ENCODE measurements at places on chromosomes 6 and 20.
A peak's percentile ranks its signal among the peaks of the same experiment; 100 is the strongest.

GRCh38 chr6:166786704-166787293 is 159.7 kb upstream of the RPS6KA2 start:
- no peak for DNase-seq

DNA sequence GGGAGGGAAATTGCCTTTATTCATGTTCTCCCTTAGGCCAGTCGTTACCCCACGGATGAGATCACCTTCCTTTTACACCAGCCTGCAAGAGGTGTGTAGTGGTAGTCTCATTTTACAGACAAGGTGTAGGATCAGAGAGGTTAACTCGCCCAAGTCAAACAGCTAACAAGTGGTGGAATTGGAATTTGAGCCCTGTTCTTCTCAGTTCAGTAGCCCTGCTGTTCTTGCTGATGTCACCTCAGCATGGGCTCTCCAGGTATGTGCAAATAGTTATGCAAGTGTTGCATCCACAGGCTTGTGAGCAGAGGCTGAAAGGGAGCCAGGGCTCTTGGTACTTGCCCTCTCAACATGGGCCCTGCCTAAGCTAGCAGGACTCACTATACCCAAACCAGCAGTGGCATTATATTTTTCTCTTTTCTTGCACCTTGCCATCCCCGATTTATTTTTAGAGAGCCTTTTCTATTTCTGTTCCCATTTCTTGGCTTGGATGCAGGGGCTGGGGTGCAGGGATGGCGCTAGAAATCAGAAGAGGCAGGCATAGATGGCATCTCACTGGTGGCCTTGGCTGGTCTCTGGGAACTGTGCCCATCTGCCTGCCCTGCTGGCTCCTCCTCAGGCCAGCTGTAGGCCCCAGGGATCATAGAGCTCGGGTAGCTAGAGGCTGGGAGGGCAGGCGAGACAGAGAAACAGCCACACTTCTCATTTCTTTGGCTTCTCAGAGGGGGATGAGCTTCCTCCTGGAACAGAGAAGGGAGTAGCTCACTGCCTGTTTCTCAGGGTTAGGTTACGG is 18.2 kb downstream of the PPARD start:
- no peak for DNase-seq

DNA sequence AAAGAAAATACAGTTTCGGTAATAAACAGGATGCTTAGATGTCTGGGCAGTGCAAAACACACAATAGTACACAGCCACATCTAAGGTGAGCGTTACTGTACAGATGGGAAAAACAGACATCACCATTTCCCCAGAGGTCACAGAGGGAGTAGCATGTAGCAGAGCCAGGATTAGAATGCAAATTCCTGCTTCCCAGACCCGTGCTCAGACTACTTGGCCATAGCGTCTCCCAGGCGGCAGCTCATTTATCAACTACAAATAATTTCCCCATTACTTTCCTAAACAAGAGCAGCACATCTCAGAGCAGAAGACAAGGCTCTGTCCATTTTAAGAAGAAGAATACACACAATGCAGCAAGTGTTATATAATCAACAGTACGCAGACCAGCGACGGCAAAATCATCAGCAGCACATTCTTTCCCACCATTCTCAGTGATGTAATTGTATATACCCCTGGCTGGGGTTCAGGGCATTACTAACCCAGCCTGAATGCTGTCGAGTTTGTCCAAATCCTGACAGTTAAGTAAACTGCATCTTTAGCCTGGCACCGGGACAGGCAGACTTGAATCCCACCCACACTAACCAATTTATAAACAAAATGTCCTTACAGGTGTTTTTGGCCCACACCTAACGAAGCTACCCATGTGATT is 61.9 kb downstream of the CNKSR3 start:
- no peak for DNase-seq

GRCh38 chr6:95686895-95687294 is 109.6 kb downstream of the MANEA start:
- DNase-seq: no peak

DNA sequence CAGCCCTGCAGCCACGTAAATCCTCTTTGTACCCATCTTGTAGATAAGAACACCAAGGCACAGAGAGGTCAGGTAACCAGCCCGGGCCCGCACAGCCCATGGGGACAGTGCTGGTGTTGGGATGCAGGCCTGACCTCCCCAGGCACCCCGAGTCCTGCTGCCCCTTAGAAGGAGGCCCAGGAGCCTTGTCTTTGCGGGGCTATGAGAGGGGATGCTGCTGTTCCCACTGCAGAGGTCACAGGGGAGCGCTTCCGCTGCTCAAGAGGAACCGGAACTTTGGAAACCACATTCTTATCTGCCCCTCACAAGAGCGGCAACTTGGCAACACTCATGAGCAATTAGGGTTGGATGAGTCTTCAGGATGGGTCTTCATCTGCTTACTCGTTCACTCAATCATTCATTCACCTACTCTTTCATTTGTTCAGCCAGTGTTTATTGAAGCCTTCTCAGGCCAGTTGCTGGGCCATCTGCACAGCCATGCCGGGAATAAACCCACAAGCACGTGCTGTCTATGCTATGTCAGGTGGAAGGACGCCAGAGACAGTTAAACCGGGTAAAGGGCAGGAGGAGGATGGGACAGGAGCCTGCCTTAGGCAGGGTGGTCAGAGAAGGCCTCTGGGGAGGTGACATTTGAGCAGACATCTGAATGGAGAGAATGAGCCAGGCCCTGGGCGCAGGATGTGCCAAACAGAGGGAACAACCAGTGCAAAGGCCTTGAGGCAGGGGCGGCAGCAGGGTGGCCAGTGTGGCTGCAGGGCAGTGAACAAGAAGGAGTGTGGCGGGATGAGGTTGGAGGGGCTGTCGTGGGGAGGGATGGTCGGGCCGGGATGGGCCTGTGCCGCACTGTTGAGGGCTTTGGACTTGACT is 60.8 kb downstream of the RBM38 start:
- no peak for DNase-seq

DNA sequence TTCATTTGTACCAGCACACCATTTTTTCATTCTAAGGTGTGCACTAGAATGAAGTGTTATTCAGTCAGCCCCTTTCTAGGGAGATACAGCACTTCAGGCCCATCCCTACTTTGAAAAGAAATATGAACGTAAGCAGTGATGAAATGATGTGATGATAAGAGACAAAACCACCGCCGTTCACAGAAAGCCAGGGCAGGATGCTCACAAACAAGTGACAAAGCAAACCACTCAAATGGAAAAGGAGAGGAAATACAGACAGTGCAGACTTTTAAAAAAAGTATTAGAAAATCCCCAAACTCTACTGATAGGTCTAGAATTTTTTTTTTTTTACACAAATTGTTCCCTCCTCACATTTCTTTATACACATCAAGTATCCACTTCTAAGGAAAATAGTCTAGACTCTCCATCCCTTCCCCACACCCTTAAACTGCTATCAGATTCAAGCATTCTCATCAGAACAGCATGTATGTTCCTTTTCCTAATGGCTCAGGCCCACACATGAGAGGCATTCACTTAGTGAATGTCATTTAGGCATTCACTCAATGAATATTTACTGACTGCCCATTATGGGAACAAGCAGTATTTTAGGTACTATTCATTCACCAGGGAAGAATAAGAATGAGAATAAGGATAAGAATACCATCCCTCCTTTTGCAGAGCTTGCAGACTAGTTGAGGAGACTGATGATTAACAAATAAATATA is 243.5 kb downstream of the GMPR start:
- peak; percentile 55 for DNase-seq

GRCh38 chr6:1039191-1039590 is 272.7 kb upstream of the FOXQ1 start:
- no peak for DNase-seq

DNA sequence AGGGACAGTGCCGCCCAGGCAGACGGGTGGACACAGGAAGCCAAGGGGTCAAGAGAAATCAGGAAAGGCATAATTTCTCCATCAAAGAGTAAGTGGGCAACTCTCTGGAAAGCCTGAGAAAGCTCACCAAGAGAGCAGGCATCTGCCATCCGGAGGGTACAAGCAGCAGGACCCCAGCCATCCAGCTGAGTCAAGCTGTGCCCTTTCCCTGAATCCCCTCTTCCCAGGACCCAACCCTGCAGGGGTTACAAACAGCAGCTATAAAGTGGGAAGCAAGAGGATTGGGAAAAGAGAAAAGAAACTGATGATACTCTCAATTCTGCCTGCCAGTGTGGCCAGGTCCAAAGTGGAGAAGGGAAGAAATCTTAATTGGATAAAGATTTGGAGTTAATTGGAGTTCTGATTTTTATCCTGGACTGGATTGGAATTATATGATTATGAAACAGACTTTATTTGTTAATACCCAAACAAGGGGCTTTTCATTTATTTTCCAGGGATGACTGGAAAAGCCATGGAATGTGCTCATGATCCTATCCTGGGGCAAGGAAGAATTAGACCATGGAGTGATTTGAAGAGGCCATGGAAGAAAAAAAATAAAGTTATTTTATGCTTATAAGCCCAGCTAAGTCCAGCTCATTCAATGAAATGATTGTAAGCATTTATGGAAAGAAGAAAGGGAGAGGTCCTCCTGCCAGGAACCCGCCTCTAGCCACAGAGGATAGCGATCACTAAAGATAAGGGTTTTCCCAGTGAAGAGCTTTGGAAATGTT is 34.9 kb downstream of the NHLRC1 start:
- DNase-seq: no peak

- DNase-seq: no peak
Measured at GRCh38 chr20:35492352-35492751, 37.0 kb downstream of the CEP250 start.

- no peak for DNase-seq
Measured at GRCh38 chr20:47027042-47027441, 132.4 kb downstream of the EYA2 start.

Data from activated CD4-positive, alpha-beta T cell treated with anti-CD3 and anti-CD28 coated beads, Interleukin-2, amount 50 U/mL, for 1 hour (primary cell).